ENCODE measurements at places on chromosomes 1 and 21.

GRCh38 chr1:247914941-247915662 is 5.0 kb upstream of the OR2T8 start:
- DNase-seq = no peak

DNA sequence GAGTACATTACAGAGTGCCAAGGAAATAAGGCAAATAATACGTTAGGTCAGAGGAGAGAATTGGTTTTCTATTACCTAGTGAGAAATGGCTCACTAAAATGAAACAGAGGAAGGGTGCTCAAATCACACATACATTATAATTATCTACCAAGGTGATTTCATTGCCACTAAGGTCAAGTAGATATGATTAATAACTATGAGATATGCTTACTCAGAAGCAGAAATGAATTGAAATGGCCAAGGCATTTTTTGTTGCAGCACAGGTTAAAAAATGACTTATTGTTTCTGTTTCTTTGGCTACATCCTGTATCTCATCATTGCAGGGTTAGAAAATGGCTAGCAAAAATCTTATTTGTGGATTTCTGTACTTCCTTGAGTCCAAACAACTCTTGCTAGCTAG is 154.5 kb upstream of the GORAB start:
- no peak for DNase-seq

DNA sequence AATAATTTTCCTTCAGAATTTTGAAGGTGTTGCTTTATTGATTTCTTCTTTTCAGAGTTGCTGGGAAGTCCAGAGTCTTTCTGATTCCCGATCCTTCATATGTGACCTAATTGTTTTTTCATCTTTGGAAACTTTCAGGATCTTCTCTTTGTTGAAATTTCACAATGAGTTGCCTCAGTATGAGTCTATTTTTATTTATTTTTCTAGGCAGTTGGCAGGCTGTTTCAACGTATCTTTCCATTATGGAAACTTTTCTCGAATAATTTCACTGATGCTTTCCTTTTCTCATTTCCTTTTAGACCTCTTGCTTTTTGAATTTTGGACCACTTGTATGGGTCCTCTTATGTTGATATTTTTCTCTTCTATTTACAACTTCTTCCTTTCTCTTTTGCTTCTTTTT is 354.3 kb downstream of the TGFB2 start:
- DNase-seq = no peak

DNA sequence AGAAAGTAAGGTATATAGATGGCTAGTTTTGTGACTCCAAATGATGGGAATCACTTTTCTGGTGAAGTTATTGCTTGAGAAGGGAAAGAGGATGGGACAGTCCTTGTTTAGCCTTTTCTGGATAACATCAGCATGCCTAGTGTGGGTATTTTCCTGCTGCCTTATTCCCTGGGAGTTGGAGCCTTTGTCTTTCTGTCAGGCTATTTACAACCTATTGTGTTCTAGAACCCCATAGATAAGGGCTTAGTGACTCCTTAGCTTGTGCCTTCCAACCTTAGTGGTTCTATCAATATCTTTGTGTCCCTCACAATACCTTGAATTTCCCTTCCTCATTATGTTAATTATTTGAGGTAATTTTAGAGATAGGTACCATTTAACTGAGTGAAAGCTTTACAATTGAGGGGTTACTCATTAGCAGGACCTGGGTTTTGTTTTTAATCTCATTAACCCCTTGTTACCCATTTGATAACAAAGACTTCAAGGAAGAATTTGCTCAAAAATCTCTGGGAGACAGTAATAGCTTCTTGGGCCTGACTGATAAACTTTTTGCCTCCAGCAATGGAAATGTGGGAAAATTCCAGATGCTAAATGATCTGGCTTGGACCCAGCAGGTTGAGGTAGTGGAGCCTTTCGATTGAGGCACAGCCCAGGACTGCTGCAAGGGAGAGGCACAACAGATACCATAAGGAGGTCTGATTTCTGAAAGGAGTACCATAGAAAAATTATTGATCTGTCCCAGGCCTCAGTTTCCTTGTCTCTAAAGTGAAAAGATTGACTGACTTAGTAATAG is 49.0 kb downstream of the CACHD1 start:
- DNase-seq = no peak

DNA sequence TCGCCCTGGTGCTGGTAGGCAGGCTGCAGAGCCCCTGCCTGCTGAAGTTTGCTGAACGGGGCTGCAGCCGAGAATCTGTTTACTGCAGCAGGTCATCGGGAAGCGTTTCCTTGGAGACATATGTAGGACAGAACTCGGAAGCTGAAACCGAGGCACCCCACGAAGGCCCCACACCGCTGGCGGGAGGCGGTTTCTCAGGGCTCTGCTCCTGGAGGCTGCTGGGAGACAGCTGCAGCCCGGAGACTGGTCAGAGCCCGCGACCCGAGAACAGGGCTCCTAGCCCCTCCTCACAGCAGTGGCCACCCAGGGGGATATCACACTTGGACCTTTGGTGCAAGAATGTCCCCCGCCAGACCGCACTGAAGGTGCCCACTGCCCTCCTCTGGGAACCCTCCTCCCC is 12.7 kb upstream of the PLCH2 start:
- DNase-seq = no peak

Data from HS-27A (cell line).